Stimulated activated CD4-positive, alpha-beta T cell treated with anti-CD3 and anti-CD28 coated beads, TNF-alpha, amount 100 ng/mL, for 1 hour (primary cell): ENCODE measurements at places on chromosomes 16 and 17.
A peak's percentile ranks its signal among the peaks of the same experiment; 100 is the strongest.

- no peak for DNase-seq
Observed at GRCh38 chr17:43366891-43367736, 31.7 kb upstream of the ARL4D start.

GRCh38 chr17:57986841-57987580 is 1.0 kb downstream of the VEZF1 start:
- peak; percentile 3 for DNase-seq

GRCh38 chr16:54647725-54648221 is 282.9 kb upstream of the IRX5 start:
- no peak for DNase-seq

- DNase-seq = no peak
Observed at GRCh38 chr17:2050300-2051060, 4.4 kb upstream of the HIC1 start.

DNA sequence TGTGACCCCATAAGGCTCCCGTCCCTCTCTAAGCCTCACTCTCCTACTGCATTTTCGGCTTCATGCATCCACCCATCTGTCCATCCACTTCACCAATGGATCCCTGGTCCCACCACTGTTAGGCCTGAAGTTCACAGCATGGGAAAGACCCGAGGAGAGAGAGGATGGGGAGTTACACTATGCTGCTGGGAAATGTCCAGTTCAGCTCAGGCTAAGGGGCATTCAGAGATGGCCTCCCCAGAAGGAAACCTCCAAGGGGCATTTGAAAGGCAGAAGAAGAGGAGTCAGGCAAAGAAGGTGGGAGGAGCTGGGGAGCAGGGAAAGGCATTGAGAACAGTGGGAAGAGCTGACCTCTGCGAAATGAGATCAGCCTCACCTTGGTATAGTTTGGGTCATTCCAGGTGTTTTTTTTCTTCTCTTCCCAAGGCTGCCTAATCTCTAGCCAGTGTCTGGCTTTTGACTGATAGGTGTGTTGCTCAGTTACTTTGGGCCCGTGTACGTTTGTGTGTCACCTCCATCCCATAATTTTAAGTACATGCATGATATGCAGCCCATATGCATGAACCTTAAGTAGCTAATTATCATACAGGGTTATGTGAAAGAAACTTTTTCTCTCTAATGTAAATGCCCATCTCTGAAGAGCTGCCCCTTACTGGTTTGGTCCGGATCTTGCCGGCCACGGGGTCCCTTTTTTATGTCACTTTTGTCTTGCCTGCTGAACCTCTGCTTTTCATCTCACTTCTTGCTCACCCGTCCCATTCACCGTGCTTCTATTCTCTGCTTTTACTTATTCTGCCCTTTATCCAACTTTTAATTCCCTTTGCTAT is 11.6 kb upstream of the DRC7 start:
- DNase-seq = no peak
